ENCODE measurements at places on chromosomes 7 and 10.

DNA sequence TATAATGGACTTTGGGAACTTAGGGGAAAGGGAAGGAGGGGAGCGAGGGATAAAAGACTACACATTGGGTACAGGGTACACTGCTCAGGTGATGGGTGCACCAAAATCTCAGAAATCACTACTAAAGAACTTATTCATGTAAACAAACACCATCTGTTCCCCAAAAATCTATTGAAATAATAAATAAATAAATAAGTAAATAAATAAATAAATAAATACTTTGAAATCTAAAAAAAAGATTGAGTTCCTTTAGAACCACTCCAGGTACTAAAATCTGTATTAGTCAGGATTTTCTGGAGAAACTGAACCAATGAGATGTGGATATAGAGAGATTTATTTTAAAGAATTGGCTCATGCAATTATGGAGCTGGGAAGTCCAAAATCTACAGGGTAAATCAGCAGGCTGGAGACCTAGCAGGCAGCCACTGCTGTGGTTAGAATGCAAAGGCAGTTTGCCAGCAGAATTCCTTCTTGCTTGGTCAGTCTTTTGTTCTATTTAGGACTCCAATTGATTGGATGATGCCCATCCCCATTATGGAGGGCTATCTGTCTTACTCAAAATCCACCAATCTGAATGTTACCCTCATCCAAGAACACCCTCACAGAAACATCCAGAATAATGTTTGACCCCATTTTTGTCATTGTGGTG lies 8.9 kb downstream of the IGFBP1 start:
- peak; percentile 85 for DNase-seq

DNA sequence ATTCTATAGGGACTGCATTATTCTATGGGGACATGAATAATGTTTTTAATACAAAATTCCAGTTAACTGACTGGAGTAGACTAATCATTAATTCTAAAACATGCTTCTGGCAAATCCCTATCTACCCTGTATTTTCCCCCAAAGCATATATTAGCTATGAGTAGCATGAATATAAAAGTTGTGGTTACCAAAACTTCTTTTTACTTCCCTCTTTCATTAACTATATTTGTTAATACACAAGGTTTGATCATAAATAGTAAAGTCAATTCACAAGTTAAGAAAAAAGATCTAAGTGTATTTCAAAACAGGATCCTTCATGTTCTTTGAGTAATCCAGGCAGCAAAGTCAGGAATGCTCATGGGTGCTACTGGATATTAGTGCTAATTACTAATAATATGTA lies 2.9 kb upstream of the RALA start:
- no peak for DNase-seq

- peak; percentile 79 for DNase-seq
Measured at GRCh38 chr7:33982425-33982786, 77.1 kb downstream of the BMPER start.

DNA sequence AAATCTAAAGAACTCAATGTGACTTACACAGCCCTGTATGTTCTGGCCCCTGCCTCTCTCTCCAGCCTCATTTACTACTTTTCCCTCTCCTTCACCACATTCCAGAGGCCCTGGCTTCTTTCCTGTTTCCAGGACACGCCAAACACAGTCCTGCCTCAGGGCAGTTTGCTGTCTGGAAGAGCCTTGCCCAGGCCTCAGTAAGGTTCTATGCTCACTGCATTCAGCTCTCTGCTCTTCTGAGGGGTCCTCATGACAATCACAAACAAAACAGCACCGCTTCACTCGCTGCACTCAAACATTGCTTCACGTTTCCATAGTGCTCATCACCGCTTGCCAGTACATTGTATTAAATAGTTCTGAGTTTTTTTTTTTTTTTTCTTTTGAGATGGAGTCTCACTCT lies 35.1 kb upstream of the GARS1 start:
- no peak for DNase-seq

- peak; percentile 51 for DNase-seq
Measured at GRCh38 chr10:88271761-88272543, 311.2 kb downstream of the RNLS start.

DNA sequence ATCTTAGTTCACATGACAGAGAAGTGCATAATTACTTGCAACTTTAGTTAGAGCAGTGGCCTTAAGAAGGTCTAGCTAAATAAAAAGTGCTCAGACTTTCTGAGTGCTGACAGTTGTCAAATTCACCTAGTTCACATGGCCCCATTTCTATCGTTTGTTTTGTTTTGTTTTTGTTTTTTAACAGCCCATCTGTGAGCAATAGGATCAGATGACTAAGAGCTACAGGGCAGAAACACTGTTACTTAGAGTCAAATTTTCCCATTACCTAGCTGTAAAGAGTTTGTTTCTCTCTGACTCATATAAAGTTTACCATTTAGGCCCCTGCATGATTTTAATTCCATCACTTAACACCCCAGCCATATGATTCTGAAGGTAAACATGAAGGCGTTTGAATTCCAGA lies 18.8 kb downstream of the CAV1 start:
- DNase-seq: peak; percentile 67

DNA sequence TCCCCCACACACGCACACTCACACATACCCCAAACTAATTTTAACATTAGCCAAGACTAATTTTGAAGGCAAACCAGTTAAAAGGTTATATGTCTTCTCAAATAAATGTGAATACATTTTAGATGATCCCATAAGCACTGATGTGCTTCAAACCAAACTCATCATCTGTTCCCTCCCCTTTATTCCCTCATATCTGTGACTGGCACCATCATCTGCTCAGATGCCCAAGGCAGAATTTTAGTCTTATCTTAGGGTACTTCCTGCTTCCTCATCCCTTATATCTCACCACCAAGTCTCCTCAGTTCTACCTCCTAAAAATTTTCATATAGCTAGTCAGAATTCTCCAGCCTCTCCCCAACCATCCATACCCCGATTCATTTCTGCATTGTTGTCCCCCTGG lies 80.4 kb downstream of the UPF2 start:
- DNase-seq: no peak

DNA sequence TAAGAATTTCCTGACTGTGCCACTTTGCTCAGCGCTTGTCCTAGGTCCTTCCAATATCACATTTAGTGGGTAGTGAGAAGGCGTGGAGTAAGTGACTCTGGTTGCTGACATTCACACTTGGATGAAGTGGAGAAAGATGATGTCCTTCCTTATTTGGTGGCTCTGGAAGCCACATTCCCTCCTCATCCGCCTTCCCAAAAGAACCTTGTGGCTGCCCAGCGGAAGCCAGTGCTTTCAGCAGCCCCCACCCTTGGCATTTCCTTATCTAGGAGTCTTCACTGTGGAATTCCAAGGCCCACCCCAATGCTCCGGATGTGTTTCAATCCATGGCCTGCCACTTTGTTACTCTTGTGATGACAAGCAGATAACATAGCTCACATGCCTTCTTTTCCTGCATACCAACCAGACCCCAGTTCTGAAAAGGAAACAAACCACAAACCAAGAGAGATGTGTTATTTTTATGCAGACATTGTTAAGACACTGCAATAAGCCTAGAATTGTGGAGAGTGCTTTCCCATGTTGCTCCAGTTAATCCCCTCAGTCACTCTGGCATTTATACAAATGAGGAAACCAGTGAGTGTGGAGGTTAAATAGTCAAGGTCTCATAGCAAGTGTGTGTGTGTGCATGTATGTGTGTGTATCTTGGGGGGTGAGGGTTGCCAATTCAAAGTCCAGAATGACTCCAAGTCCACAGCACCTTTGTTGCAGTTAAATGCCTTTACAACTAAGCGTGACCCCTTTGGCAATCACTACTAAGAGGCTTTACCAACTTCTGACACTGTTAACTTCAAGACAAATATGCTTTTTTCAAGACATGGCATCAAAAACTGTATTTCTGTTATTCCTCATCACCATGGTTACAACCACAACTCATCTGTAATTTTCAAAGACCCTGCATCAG lies 10.3 kb upstream of the ANKRD1 start:
- DNase-seq: peak; percentile 99

- peak; percentile 78 for DNase-seq
Measured at GRCh38 chr7:35906191-35906908, 105.5 kb downstream of the SEPTIN7 start.

GRCh38 chr7:157570531-157571200 lies 233.9 kb downstream of the DNAJB6 start:
- no peak for DNase-seq

GRCh38 chr7:37262181-37262580 lies 186.5 kb downstream of the ELMO1 start:
- DNase-seq: no peak

- DNase-seq: no peak
Measured at GRCh38 chr7:113799896-113800295, 118.9 kb downstream of the PPP1R3A start.

DNA sequence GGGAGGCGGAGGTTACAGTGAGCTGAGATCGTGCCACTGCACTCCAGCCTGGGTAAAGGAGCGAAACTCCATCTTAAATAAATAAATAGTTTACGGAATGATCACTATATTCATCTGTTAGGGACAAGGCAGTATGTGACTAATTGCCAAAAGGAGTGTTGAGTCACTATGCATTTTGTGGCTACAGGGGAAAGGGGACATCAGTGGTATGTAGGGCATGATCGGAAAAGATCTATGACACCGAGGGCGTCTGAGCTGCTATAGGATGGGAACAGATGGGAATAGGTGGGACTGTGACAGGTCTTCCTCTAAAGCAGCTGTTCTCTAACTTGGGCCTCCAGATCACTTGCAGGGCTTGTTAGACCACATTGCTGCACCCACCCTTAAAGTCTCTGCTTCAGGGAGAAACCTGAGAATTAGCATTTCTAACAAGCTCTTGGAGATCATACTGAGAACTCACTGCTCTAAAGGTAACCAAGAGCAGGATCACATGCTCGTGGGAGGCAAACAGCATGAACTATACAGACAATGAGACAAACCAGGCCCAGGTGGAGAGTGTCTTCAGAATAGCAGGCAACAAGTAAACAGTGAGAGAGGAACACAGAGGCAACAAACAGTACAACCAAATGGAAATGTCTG lies 65.1 kb upstream of the ITGA8 start:
- peak; percentile 32 for DNase-seq

Measured in amniotic epithelial cell (primary cell).